ENCODE measurements at places on chromosomes 12 and 14.

GRCh38 chr12:8779862-8780261 lies 42.6 kb upstream of the A2ML1 start:
- no peak for DNase-seq

GRCh38 chr14:103416916-103417315 lies 31.7 kb downstream of the MARK3 start:
- no peak for DNase-seq

- no peak for DNase-seq
These were observed 264.0 kb upstream of the HMGA2 start for GRCh38 chr12:65560286-65560685.

- no peak for DNase-seq
These were observed 72.6 kb downstream of the PDE6H start for GRCh38 chr12:15045451-15045850.

GRCh38 chr12:106631150-106631549 lies 48.3 kb downstream of the RFX4 start:
- DNase-seq = no peak

GRCh38 chr12:109989380-109989779 lies 6.8 kb downstream of the GIT2 start:
- no peak for DNase-seq

DNA sequence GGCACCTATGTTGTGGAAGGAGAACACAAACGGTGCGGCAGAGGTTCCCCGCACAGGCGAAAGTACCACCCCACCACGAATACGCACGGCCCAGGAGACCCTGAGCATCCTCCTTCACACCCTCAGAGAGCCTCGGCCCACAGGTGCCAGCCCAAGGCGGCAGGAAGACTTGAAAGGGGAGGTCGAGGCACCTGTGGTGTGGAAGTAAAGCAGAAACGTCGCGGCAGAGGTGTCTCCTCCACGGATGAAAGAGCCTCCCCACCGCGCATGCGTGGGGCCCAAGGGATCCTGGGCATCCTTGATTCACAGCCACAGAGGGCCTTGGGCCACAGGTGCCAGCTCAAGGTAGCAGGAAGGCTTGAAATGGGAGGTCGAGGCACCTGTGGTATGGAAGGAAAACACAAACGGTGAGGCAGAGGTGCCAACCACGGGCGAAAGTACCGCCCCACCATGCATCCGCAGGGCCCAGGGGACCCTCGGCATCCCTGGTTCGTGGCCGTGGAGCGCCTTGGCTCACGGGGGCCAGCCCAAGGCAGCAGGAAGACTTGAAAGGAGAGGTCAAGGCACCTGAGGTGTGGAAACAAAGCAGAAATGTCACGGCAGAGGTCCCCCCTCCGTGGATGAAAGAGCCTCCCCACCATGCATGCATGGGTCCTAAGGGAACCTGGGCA lies 380.1 kb downstream of the ALG10 start:
- peak; percentile 9 for DNase-seq
